GM23248 (cell line): ENCODE measurements at places on chromosomes 4 and X. TPM values are rescaled to one million over a fixed set of nuclear protein-coding genes. Genes with fewer than 3 reads are reported as not detected.

GRCh38 chr4:2832981-2833670, 10.5 kb upstream of the ADD1 start:
- peaks cover 9% of the 10 kb centered on the region for H3K4me1 ChIP-seq
- no peak for DNase-seq
- no peaks in the 10 kb centered on the region for H3K27me3 ChIP-seq
- H3K27ac ChIP-seq = no peak overlapping the region

- no peaks in the 10 kb centered on the region for H3K4me1 ChIP-seq
- 0 out of 2 replicates have a peak, but pooled peaks cover 7% of the 10 kb centered on the region for H3K36me3 ChIP-seq
- H3K27me3 ChIP-seq = no peaks in the 10 kb centered on the region
- H3K4me3 ChIP-seq = no peak overlapping the region
- no peak overlapping the region for H3K27ac ChIP-seq
- DNase-seq = no peak
Observed at GRCh38 chrX:74225111-74225510, 78.9 kb upstream of the ZCCHC13 start.

The DAPP1 gene
- not detected in 2 replicates for total RNA-seq

The BGN gene
- total RNA-seq = 115 and 129 TPM in 2 replicates

The RPL34 gene
- 588 and 647 TPM in 2 replicates for total RNA-seq

The POLR2B gene
- 83.5 and 86.1 TPM in 2 replicates for total RNA-seq

The TRIM75 gene
- total RNA-seq = not detected in 2 replicates

The XG gene
- total RNA-seq = 16.3 and 21.4 TPM in 2 replicates
